ENCODE measurements at places on chromosomes 4 and X.

DNA sequence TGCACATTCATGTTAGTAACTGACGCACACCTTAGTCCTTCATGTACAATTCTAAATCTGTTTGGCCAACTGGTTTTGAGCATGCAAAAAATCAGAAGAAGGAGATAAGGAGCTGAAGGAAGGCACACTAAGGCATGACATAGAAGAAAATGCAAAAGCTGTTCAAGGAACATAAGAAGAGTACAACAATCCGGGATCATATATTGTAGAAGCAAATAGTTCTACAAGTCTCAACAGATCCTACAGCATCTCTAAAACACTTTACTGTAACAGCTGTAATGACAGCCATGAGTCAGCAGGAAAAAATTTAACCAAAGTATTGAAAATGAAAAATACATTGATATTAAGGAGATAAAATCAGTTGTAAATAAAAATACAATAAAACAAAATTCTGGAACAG, 57.7 kb downstream of the KLHL13 start:
- DNase-seq, result no peak

- DNase-seq, result no peak
Observed at GRCh38 chr4:182093935-182094334, 149.3 kb upstream of the TENM3 start.

- DNase-seq, result no peak
Observed at GRCh38 chr4:38683276-38683675, 19.3 kb downstream of the KLF3 start.

- no peak for DNase-seq
Observed at GRCh38 chrX:80841259-80841658, 31.6 kb upstream of the BRWD3 start.

DNA sequence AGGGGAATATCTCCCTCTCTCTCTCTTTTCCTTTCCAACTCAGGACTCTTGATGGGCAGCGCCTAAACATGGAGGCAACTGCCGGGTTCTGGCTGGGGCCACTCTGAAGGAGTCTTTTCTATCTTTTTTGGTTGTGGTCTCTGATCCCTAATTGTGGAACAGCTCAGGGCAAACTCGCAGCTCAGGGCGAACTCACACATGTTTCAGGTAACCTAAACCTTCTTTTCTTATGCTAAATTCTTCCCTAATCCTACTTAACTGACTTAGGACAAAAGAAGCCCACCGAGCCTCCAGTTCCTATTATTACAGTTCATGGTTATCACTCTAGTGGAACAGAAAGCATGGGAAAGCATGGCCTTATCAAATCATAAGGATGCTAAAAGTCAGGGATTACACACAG, 21.3 kb downstream of the ETDA start:
- DNase-seq, result no peak

- no peak for DNase-seq
Observed at GRCh38 chrX:121405826-121406225, 358.4 kb downstream of the GLUD2 start.

- DNase-seq, result no peak
Observed at GRCh38 chrX:110316351-110317060, 1.4 kb downstream of the AMMECR1 start.

- DNase-seq, result no peak
Observed at GRCh38 chrX:13452283-13452682, 117.1 kb upstream of the EGFL6 start.

- DNase-seq, result no peak
Observed at GRCh38 chr4:150849016-150849415, 166.1 kb downstream of the LRBA start.

DNA sequence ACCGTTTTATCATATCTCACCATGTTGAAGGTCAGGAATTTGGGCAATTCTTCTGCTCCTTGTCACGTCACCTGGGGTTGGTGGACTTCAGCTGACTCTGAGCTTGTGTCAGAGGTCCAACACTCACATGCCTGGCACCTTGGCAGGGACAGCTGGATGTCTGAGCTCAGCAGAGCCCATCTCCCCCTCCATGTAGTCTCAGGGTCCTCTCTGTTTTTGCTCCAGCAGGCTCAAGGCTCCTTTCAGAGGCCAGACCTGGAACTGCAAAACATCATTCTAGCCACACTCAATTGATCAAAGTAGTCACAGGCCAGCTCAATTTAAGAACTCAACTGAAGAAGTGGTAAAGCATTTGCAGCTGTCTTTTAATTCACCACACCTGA, 45.4 kb downstream of the EDNRA start:
- DNase-seq, result no peak

DNA sequence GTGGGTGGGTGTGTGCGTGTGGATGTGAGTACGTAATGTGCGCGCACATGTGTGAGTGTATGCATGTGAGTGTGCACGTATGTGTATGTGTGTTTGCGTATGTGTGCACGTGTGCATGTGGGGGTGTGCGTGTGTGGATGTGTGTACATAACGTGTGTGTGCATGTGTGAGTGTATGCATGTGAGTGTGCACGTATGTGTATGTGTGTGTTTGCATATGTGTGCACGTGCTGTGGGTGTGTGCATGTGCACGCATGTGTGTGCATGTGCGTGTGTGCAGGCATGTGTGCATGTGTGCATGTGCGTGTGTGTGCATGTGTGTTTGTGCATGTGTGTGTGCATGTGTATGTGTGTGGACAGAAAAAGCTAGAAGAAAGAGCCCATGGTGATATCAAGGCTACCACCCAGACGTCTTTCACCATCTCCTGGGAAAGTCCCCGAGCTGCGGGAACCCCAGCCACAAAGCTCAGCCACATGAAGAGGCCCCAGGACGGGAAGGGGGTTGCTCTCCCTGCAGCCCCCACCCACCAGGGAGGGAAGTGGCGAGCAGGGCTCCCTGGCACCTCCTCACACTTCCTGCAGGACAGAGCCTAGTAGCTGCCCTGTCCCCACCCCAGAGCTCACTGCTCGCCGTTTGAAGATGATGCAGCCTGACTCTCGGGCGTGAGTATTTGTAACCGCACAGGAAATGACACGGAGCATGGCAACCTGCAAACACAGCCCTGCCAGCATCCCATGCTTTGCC, 108.3 kb downstream of the DCTD start:
- peak; percentile 49 for DNase-seq

GRCh38 chr4:118807659-118808058, 28.3 kb downstream of the SEC24D start:
- no peak for DNase-seq

GRCh38 chrX:142201113-142201512, 4.0 kb downstream of the MAGEC2 start:
- no peak for DNase-seq

DNA sequence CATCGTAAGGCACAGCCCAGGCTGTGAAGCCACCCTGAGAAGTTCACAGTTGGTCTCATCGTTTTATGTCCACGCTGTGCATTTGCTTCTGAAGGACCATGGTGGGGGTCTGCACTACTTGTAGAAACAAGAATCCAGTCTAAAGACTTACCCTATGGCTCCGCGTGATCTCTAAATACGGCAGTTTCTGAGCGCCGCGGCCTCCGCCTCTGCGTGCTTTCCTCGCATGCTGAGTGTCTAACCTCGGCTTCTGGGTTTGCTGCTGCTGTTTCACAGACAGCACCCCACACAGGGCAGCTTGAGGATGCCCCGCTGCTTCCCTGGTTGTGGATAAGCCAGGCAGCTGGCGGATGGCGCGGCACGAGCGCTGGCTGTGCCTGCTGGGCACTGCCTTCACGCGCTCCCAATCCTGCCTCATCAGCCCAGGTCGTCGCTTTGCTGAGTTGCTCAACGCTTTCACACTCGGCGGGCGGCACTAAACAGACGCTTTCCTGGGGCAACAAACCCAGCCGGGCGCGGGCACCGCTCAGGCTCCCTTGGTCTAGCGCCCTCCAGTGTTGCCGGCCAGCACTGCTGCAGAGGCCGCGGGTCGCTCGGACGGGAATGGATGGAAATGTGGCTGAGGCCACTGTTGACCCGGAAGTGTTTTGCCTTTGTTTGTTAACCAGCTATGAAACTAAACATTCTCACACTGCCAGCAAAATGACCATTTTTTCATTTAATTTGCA, 39.2 kb downstream of the FGFRL1 start:
- DNase-seq, result no peak

- no peak for DNase-seq
Observed at GRCh38 chr4:140579278-140579677, 10.5 kb upstream of the UCP1 start.
